Effector memory CD8-positive, alpha-beta T cell (primary cell): ENCODE measurements at places on chromosomes 4 and X.

- H3K36me3 ChIP-seq, result no peaks in the 10 kb centered on the region
- no peak overlapping the region for H3K27ac ChIP-seq
- no peak overlapping the region for H3K4me3 ChIP-seq
Measured at GRCh38 chr4:24856586-24856985, 56.3 kb downstream of the CCDC149 start.

- DNase-seq, result no peak
- H3K36me3 ChIP-seq, result no peaks in the 10 kb centered on the region
- peaks cover 24% of the 10 kb centered on the region for H3K27me3 ChIP-seq
Measured at GRCh38 chr4:140130677-140131076, 23.3 kb downstream of the MAML3 start.

DNA sequence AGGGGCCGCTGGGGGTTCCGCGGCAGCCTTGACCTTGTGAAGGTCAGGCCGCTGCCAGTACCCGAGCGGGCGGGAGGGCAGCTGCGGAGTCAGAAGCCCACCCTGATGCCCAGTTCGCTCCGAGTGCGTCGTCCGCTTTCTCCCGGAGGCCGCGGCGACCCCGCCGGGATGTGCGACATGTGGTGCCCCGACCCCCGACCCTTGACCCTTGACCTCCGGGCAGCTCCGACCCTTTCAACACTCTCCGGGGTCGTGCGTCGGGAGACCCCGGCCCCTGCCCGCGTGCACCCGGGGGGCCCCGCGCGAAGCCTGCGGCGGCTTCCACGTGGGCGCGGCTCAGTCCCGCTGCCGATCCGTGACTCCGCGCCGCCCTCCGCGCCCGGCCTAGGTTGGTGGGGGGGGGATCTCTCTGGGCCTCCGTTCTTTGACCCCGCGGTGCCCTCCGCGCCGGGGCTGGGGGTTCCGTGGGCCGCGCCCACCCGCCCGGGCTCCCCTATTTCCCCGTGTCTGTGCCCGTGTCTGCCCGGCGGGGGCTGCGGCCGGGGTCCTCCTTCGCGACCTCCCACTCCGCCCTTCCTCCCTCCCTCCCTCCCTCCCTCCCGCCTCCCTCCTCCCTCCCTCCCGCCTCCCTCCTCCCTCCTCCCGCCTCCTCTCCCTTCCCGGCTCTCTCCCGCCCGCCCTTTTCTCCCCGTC is 609 bp upstream of the SLC25A6 start:
- H3K4me1 ChIP-seq, result peaks cover 60% of the 10 kb centered on the region
- H3K4me3 ChIP-seq, result peak overlapping the region; percentile 94
- H3K27me3 ChIP-seq, result no peaks in the 10 kb centered on the region
- DNase-seq, result peak; percentile 42
- peak overlapping the region; percentile 94 for H3K27ac ChIP-seq
- H3K36me3 ChIP-seq, result peaks cover 56% of the 10 kb centered on the region

- no peak overlapping the region for H3K4me3 ChIP-seq
- peaks cover 20% of the 10 kb centered on the region for H3K36me3 ChIP-seq
- no peak for DNase-seq
- H3K27ac ChIP-seq, result peak overlapping the region; percentile 99
Measured at GRCh38 chr4:169015186-169015623, 5.2 kb upstream of the CBR4 start.

DNA sequence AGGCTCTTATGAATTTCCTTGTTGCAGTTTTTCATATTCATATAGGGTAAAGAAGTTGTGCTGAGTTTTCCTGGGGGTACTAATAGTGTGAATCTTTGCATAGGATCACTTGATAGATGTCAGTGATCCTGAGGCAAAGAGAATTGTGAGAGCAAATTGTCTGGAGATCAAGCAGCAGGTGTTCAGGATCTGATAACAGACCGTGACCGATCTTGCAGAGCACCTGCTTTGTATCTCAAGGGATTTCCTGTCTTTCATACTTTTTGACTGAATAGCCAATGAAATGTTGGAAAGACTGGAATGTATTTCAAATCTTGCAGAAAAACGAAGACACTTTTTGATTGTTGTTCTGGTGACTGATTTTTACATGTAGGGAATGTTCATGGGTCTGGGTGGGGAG is 914.5 kb downstream of the STIM2 start:
- no peak for DNase-seq
- no peaks in the 10 kb centered on the region for H3K4me1 ChIP-seq
- H3K36me3 ChIP-seq, result peaks cover 4% of the 10 kb centered on the region
- H3K27me3 ChIP-seq, result no peaks in the 10 kb centered on the region
- H3K27ac ChIP-seq, result no peak overlapping the region
- no peak overlapping the region for H3K4me3 ChIP-seq

DNA sequence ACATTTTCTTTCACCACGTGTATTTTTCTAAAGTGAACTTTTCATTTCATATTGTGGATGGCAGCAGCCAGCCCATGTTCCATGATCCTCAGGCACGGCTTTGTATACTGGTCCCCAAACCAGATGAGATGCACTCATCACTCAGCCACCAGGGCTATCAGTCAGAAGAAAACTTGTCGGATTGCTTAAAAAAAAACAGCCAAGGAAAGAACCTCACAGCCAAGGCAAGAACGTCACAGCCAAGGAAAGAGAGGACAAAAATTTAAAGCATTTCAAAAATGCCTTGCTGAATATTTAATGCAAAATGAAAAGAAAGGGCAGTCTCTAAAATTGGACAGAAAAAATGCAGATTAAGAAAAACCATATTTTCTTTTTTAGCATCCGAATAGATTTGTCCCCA is 333.3 kb downstream of the PDGFC start:
- no peak for DNase-seq
- no peaks in the 10 kb centered on the region for H3K27me3 ChIP-seq
- no peak overlapping the region for H3K27ac ChIP-seq
- no peaks in the 10 kb centered on the region for H3K4me1 ChIP-seq

GRCh38 chr4:52996261-52997131 is 134.4 kb downstream of the RASL11B start:
- H3K4me1 ChIP-seq, result no peaks in the 10 kb centered on the region
- H3K27me3 ChIP-seq, result no peaks in the 10 kb centered on the region
- H3K4me3 ChIP-seq, result no peak overlapping the region
- no peaks in the 10 kb centered on the region for H3K36me3 ChIP-seq
- H3K27ac ChIP-seq, result no peak overlapping the region

GRCh38 chr4:179465131-179465797 is 2023.0 kb upstream of the AGA start:
- DNase-seq, result no peak
- H3K27me3 ChIP-seq, result no peaks in the 10 kb centered on the region
- H3K4me3 ChIP-seq, result no peak overlapping the region
- no peak overlapping the region for H3K27ac ChIP-seq
- H3K36me3 ChIP-seq, result no peaks in the 10 kb centered on the region
- H3K4me1 ChIP-seq, result no peaks in the 10 kb centered on the region

GRCh38 chr4:80088471-80088870 is 15.4 kb upstream of the ANTXR2 start:
- peaks cover 23% of the 10 kb centered on the region for H3K27me3 ChIP-seq
- DNase-seq, result no peak
- no peaks in the 10 kb centered on the region for H3K36me3 ChIP-seq
- no peak overlapping the region for H3K27ac ChIP-seq
- H3K4me3 ChIP-seq, result no peak overlapping the region
- H3K4me1 ChIP-seq, result peaks cover 3% of the 10 kb centered on the region

DNA sequence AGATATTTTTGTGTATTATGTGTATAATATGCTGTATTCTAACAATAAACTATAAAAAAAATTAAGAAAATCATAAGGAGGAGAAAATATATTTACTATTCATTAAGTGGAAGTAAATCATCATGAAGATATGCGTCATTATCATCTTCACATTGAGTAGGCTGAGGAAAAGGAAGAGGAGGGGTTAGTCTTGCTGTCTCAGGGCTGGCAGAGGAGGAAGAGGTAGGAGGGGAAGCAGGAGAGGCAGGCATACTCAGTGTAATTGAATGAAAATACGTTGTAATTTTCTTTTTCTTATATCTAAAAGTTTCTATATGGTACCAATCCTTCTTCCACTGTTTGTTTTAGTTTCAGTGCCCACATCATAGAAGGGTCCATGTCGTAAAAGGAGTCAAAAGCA is 9.8 kb upstream of the TMEM185A start:
- H3K4me1 ChIP-seq, result no peaks in the 10 kb centered on the region
- H3K36me3 ChIP-seq, result no peaks in the 10 kb centered on the region
- no peak overlapping the region for H3K27ac ChIP-seq
- DNase-seq, result no peak
- H3K4me3 ChIP-seq, result no peak overlapping the region

DNA sequence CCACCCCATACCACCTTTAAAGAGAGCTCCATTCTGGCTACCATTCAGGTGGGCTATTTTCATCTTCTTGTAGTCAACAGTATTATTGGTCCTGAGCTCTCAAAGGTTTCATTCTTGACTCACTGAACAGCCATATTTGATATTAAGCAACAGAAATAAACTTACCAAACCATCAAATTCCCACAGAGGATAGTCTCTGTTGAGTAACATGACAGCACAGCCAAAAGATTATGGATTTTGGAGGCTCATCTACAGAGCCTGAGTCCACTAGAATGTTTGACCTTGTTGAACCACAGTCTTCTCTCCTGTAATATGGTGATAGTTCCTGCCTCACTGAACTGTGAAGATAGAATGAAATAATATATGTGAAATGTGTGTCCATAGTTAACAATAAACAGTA is 276.3 kb upstream of the LDB2 start:
- no peaks in the 10 kb centered on the region for H3K4me1 ChIP-seq
- H3K27me3 ChIP-seq, result no peaks in the 10 kb centered on the region
- no peak overlapping the region for H3K4me3 ChIP-seq
- H3K36me3 ChIP-seq, result peaks cover 2% of the 10 kb centered on the region
- no peak for DNase-seq
